Left renal cortex interstitium (tissue), 4 donors: ENCODE measurements at places on chromosomes 13 and 19.

- DNase-seq, result no peak
Measured at GRCh38 chr13:25585000-25585399, 213.2 kb downstream of the ATP8A2 start.

- no peak for DNase-seq
Measured at GRCh38 chr19:8490873-8491272, 11.6 kb downstream of the PRAM1 start.

GRCh38 chr13:87678372-87678752 is 7.2 kb downstream of the SLITRK5 start:
- no peak for DNase-seq

DNA sequence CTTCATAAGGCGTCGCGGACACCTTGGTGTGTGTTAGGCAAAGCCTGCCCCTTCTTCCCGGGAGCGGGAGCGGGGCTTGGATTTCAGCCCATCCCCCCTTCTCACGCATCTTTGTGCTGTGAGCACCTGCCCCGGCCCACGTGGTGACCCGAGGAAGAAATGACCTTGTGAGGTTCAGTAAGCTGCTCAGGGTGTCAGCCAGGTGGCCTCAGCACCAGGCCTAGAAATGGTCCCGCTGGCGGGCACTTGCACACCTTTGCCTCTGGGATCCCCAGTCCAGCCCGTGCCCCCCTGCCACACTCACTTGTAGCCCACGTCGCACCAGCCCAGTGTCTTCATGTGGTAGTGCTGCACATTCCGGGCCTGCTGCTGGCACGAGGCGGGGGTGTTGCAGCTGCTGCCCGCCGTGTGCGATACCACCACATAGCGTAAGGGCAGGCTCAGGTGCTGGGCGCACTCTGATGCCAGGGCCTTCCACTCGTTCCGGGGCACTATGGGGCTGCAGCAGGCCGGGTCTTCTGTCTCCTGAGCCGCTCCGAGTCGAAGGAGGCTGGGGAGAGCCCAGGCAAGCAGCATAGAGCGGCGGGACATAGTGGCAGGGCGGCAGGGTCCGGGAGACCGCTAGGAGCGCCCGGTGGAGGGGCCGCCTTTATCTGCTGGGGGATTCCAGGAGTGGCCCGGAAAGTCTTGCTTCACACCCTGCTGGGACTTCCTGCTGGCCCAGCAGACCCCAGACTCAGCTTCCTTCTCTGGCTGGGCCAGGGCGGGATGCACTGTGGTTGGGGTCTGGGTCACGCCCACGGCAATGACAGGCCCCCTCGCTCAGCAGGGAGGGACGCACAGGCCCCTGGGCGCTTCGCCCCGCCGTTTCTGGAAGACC is at the start of gene PGLYRP1:
TSS of gene PGLYRP1 (minus strand) at position 623 of the 880 bp plus-strand sequence. CDS start at position 591, 32 bp downstream.
- DNase-seq, result no peak

- DNase-seq, result no peak
Measured at GRCh38 chr19:35986664-35987570, 8.1 kb upstream of the SDHAF1 start.

DNA sequence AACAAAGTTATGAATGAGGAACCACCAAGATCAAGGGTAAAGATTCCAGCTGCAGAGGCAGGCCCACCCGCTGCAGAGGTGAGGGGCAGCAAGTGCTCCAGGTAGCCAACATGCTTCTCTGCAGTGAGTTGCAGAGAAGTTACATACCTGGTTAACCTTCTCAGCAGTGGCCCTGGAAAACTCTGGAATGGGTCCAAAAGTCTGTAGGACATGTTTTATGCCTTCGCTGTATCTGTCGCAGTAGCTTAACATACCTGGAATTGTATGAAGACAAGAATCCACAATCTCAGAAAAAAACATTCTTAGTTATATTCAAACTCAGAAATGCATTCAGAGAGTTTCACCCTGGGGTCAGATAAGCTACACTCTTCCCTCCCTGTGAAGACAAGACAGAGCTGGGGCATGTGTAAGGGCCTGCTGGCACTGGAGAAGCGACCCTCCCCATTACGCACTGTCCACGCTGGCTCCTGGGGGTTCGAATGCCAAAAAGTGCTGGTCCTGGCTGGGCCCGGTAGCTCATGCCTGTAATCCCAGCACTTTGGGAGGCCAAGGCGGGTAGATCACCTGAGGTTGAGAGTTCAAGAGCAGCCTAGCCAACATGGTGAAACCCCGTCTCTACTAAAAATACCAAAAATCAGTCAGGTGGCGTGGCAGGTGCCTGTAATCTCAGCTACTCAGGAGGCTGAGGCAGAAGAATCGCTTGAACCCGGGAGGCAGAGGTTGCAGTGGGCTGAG is 121.0 kb downstream of the CRYL1 start:
- DNase-seq, result no peak

DNA sequence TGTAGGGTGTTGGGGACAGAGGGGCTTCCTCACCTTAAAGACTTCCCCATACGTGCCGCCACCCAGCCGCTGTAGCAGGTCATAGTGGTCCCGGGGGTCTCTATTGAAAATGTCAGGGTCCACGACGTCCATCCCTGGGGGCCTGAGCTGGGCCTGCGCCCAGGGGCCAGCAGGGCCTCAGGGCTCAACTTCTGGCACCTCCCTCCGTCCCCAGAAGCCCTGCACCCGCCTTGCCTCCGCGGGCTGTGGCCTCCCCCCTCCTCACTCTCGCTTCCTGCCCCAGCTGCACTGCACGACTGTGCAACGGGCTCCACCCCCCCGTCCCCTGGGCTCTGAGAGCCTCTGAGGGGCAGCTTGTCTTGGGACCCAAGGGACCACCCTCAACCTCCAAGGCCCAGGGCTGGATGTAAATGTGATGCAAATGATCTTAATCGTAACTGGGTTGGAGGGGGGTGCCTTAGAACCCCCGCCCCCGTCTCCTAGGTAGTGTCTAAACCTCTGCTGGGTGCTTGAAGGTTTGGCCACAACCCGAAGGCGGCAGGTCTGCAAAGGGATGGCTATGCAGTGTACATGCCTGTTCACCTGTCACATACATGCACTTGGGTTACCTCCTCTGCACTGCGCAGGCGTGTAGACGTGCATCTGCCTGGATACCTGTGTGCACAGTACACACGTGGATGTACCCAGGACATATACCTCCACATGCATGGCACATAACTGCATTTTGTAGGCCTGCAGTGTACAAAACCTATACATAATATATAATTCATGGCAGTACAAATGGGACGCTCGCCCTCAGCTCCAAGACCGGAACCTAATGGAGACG is at the start of gene MAP4K1:
TSS of gene MAP4K1 (minus strand) at position 190 of the 826 bp plus-strand sequence. CDS start at position 132, 58 bp downstream.
- DNase-seq, result no peak

DNA sequence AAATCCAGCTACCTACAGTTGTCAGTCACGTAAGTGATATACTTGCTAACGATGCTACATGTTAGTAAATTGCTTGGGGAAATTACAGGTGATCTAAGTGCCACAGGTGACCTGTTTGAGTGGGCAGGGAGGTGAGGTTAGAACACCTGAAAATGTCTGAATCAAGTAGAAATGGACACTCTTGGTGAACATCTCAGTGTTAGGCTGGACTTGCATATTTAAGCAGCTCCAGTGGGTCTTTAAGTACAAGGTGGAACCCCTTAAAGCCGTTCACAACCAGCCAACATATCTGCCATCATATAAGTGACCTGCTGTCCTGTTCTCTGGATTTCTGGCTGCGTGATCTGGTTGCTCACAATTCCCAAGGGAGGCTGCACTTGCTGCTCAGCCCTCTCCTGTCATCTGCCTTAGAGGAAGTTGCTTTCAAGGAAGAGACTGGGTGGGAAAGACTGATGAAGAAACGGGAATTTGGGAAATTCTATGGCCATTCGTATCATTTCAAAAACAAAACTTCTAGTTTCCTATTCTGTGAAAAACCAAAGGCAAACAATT is 244.0 kb downstream of the DCLK1 start:
- no peak for DNase-seq
